ENCODE measurements at places on chromosomes 12 and 14. TPM values are rescaled to one million over a fixed set of nuclear protein-coding genes. Genes with fewer than 3 reads are reported as not detected.

GRCh38 chr12:109523071-109523470 lies 45.6 kb downstream of the UBE3B start:
- no peaks in the 10 kb centered on the region for H3K27me3 ChIP-seq
- DNase-seq: no peak
- peaks cover 3% of the 10 kb centered on the region for H3K36me3 ChIP-seq
- H3K27ac ChIP-seq: no peak overlapping the region

The FOXG1 gene
- total RNA-seq: not detected

The CDKN1B gene
- 135 TPM for total RNA-seq

The SIX4 gene
- not detected for total RNA-seq

DNA sequence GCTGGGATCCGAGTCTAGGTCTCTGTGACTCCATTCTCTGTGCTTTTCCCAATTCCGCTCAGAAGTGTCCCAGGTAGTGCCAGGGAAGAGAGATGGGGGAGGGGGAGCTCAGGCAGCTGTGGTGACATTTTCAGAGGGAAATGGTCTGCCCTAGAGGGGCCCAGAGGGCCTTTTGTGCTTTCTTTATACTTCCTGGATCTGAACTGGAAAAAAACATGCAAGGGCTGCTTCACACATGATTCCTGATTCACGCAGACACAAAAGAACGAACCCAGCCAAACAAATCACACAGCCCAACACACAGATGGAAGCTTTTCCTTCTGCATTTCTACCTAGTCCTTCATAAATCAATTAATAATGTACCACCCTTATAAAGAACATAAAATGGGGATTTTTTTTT lies 26.5 kb downstream of the GPR68 start:
- no peaks in the 10 kb centered on the region for H3K27me3 ChIP-seq
- peaks cover 61% of the 10 kb centered on the region for H3K36me3 ChIP-seq
- H3K27ac ChIP-seq: peak overlapping the region; percentile 14
- H3K4me1 ChIP-seq: peaks cover 29% of the 10 kb centered on the region
- H3K4me3 ChIP-seq: no peak overlapping the region

The PARP2 gene
- 28.3 TPM for total RNA-seq

DNA sequence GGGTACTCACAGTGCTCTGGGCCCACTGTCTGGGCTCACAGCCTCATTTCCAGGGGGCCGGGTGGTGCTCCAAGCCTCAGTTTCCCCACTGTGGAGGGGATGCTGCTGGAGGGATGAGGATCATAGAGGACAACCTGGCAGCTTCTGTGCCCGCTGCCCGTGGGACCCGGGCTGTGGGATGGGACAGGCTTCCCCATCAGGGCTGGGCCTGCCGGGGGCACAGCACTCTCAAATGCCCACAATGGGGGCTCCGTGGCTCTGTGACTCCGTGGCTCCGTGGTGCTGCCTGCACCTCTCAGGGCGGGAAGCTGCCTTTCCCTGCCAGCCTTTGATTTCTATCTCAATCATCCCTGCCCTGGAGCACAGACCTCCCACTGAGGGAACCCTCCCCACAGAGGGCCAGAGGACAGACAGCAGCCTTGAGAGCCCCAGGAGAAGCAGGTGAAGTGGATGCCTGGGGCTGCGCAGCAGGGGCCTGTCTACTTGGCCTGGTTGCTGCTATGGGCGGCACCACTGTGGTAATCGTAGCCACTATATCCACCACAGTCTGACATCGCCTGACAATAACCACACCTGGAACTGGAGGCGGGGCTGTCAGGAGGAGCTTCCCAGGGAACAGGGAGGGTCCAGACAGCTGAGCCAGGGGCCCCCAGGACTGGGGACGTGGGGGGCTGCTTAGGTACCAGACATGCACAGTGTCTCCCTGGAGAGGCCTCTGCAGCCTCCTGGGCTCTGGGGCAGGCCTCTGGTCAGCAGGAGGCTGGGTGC lies 375.9 kb downstream of the TMEM121 start:
- no peak overlapping the region for H3K27ac ChIP-seq
- no peak for DNase-seq

DNA sequence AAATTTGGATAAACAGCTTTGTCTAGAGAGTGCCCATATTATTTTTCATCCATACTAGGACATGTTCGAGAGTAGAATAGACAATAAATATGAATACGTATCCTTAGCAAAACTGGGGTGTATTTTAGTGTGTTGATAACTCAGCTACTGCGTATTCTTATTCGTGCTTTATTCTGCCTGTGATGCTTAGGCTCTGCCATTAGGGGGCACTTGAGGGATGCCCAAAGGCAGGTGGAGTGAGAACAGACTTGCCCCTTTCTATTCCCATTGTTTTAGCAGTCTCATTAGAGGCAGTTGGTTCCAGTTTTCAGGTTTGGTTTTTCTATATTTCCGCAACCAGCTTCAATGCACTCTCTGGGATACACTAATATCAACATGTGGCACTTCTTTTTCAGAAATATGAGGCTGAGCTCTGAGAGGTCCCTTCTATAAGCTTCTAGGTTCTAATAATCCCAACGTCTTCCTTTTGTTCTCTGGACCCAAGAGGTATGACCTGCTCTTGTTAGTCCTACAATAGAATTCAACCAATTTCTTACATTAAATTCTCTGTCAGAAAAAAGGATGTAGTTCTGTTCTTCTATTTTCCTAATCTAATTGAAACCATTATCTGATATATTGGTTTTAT lies 985.7 kb upstream of the FBXO33 start:
- no peak overlapping the region for H3K27ac ChIP-seq
- no peak for DNase-seq
- H3K4me1 ChIP-seq: no peaks in the 10 kb centered on the region
- H3K36me3 ChIP-seq: no peaks in the 10 kb centered on the region
- H3K27me3 ChIP-seq: no peaks in the 10 kb centered on the region
- no peak overlapping the region for H3K4me3 ChIP-seq

DNA sequence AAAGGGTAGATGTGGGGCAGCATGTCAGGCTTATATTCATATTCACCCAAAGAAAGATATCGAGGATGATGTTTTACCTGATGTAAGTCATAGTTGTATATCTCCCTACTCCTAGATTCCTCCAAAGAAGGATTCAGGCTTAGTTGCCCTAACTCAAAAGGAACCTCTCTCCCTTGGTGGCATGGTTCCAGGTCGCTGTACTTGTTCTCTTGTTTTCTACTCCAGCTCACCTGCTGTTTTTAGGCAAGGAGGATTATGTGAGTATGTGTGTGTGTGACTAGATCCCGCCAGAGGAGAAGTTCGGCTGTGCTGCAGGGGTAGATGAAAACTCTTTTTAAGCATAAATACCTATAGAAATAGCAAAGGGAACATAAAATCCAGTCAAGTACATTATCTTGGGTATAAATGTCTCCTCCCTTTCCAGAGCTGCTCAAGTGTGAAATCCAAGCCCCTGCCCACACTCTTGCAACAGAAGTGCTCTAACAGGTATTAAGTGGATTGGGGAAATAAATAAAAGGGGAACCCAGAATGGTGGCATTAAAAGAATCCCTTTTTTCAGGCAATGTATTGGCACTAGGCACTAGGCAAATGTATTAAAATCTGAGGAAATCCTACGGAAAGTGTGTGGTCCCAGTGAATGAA lies 375.7 kb downstream of the ZFP36L1 start:
- no peaks in the 10 kb centered on the region for H3K27me3 ChIP-seq
- H3K4me1 ChIP-seq: peaks cover 18% of the 10 kb centered on the region
- peaks cover 6% of the 10 kb centered on the region for H3K36me3 ChIP-seq
- no peak for DNase-seq
- H3K27ac ChIP-seq: no peak overlapping the region

The P2RX2 gene
- total RNA-seq: not detected

The LMO3 gene
- not detected for total RNA-seq

The MUCL1 gene
- not detected for total RNA-seq

DNA sequence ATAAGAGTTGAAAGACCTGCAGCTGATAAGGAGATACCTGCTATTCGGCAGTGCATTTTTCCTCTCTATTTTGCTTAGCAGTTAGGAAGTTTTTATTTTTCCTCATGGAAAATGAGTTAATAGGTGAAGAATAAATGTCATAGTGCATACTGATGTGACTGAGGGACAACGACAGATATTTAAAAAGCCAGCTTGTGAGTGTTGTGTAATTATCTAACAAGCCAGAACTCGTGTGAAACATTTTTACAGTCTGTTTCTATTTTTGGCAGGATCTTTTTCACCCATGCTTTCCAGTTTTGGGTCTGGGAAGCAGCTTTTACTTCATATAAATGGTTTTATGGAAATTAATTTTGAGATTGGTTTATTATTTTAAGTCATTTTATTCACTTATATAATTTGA lies 2.9 kb downstream of the FBXO34 start:
- H3K27ac ChIP-seq: no peak overlapping the region
- DNase-seq: no peak
- H3K36me3 ChIP-seq: peaks cover 10% of the 10 kb centered on the region
- H3K4me1 ChIP-seq: peaks cover 44% of the 10 kb centered on the region
- no peak overlapping the region for H3K4me3 ChIP-seq

The ABCD2 gene
- 30.8 TPM for total RNA-seq

- H3K4me1 ChIP-seq: peaks cover 10% of the 10 kb centered on the region
- peaks cover 15% of the 10 kb centered on the region for H3K36me3 ChIP-seq
- no peak for DNase-seq
- H3K27me3 ChIP-seq: no peaks in the 10 kb centered on the region
Measured at GRCh38 chr12:112208301-112208910, 83.0 kb downstream of the TRAFD1 start.

GRCh38 chr12:130932061-130932930 lies 21.4 kb upstream of the ADGRD1 start:
- H3K36me3 ChIP-seq: no peaks in the 10 kb centered on the region
- peaks cover 37% of the 10 kb centered on the region for H3K27me3 ChIP-seq
- H3K4me1 ChIP-seq: peaks cover 2% of the 10 kb centered on the region
- no peak overlapping the region for H3K4me3 ChIP-seq
- DNase-seq: no peak
- H3K27ac ChIP-seq: no peak overlapping the region

DNA sequence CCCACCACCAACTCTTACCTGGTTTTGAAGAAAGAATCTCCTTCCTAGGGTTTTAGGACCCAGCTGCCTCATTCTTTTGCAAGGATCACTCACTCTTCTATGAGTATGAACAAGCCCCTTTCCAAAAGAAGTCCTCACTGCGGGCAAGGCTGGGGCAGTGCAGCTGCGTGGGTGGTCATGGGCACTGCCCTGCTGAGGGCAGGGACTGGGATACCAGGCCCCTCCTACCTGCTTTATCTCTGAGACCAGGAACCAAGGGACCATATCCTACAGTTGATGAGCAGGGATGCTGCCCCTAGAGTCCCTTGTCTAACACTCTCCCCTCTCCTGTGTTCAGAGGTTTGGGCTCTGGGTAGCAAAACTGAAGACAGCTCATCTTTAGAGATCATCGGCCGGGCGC lies 20.5 kb downstream of the HPD start:
- no peaks in the 10 kb centered on the region for H3K36me3 ChIP-seq
- H3K4me1 ChIP-seq: peaks cover 13% of the 10 kb centered on the region
- no peak for DNase-seq
- H3K27me3 ChIP-seq: peaks cover 5% of the 10 kb centered on the region
- H3K4me3 ChIP-seq: no peak overlapping the region

GRCh38 chr14:53331247-53331646 lies 178.1 kb upstream of the DDHD1 start:
- no peaks in the 10 kb centered on the region for H3K36me3 ChIP-seq
- no peak for DNase-seq
- H3K4me1 ChIP-seq: no peaks in the 10 kb centered on the region
- H3K27me3 ChIP-seq: no peaks in the 10 kb centered on the region

GRCh38 chr12:103994235-103994634 lies 28.6 kb downstream of the TDG start:
- no peaks in the 10 kb centered on the region for H3K36me3 ChIP-seq
- no peak for DNase-seq
- H3K4me1 ChIP-seq: no peaks in the 10 kb centered on the region
- H3K27me3 ChIP-seq: peaks cover 6% of the 10 kb centered on the region
- no peak overlapping the region for H3K4me3 ChIP-seq

The HOXC11 gene
- not detected for total RNA-seq

DNA sequence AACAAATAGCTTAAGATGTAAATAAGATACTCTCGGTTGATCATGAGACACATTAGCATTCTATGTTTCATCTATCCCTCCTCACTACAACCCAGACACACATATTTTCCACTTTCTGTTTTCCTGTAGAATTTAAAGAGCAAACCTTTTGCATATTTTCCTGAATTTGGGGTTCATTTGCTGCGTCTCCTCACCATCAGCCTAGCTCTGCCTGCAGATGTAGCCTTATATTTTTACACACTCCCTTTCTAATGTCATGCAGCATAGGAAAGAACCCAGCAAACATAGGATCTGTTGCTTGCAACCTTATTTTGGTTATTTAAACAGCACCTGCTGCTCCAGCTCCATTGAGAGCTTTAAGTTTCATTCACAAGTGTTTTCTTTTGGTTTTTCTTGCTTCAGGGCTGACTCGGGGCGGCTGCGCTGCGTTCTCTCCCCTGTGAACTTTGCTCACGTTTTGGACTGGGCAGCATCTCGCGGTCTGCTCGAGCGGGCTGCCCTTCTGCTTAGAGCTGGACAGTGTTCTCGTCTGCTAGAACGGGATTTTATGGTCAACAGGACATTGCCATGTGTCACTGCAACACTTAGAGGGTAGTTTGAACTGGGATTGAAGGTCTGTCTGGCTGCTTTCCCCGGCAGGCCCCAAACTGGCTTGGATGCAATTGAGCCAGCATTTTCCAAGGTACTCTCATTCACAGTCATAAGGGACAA lies 57.8 kb upstream of the VRK1 start:
- H3K27me3 ChIP-seq: peaks cover 85% of the 10 kb centered on the region
- H3K4me3 ChIP-seq: no peak overlapping the region
- H3K36me3 ChIP-seq: no peaks in the 10 kb centered on the region
- DNase-seq: no peak

- no peak overlapping the region for H3K27ac ChIP-seq
- H3K4me3 ChIP-seq: peak overlapping the region; percentile 35
- no peak for DNase-seq
- peaks cover 8% of the 10 kb centered on the region for H3K27me3 ChIP-seq
- H3K4me1 ChIP-seq: peaks cover 13% of the 10 kb centered on the region
- no peaks in the 10 kb centered on the region for H3K36me3 ChIP-seq
Measured at GRCh38 chr12:48803675-48804074, 14.6 kb upstream of the CACNB3 start.

GRCh38 chr14:40386433-40386832 lies 954.2 kb upstream of the FBXO33 start:
- H3K4me1 ChIP-seq: no peaks in the 10 kb centered on the region
- DNase-seq: no peak
- no peaks in the 10 kb centered on the region for H3K36me3 ChIP-seq
- H3K27me3 ChIP-seq: no peaks in the 10 kb centered on the region

- no peaks in the 10 kb centered on the region for H3K36me3 ChIP-seq
- no peak overlapping the region for H3K27ac ChIP-seq
- no peaks in the 10 kb centered on the region for H3K4me1 ChIP-seq
- no peaks in the 10 kb centered on the region for H3K27me3 ChIP-seq
- no peak overlapping the region for H3K4me3 ChIP-seq
Measured at GRCh38 chr14:23653051-23653450, 16.9 kb downstream of the DHRS2 start.

The DDN gene
- 0.30 TPM for total RNA-seq

- no peaks in the 10 kb centered on the region for H3K36me3 ChIP-seq
- no peak for DNase-seq
- H3K27me3 ChIP-seq: peaks cover 68% of the 10 kb centered on the region
- no peak overlapping the region for H3K4me3 ChIP-seq
- no peaks in the 10 kb centered on the region for H3K4me1 ChIP-seq
Measured at GRCh38 chr12:10771132-10771733, 31.2 kb downstream of the TAS2R7 start.

Data from activated naive CD8-positive, alpha-beta T cell treated with anti-CD3 and anti-CD28 coated beads, Interleukin-2, amount 10 ng/mL, durations not matched to agents 7 days and 5 days (primary cell).